IMR-90 (cell line): ENCODE measurements at places on chromosomes 1 and 21. TPM values are rescaled to one million over a fixed set of nuclear protein-coding genes. Genes with fewer than 3 reads are reported as not detected.

The BSDC1 gene
- total RNA-seq = 50.8 and 60.4 TPM in 2 replicates

The FCGR3A gene
- not detected in 2 replicates for total RNA-seq

The SPATA17 gene
- total RNA-seq = 0.18 and 0.28 TPM in 2 replicates

The IQCC gene
- total RNA-seq = 1.9 and 2.2 TPM in 2 replicates

The SPATA45 gene
- total RNA-seq = not detected in 2 replicates

The OVAAL gene
- not detected in 2 replicates for total RNA-seq

DNA sequence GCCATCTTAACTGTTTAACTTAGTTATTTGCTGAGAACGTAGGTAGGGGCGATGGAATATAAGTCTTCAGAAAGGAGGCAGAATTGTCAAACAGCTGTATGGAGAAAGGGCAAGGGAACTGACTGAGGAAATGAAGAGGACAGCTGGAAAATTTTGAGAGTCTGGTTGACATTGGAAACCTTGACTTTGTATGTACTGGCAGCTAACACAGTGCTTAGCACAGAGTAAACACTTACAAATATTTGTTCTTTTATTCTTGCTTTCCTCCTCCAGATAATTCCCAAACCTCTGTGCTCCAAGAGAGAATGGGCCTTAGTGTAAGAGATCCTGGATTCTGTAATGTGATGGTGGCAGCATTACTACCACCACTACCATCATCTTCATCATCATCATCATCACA, 91.3 kb downstream of the ZSCAN20 start:
- DNase-seq = no peak

DNA sequence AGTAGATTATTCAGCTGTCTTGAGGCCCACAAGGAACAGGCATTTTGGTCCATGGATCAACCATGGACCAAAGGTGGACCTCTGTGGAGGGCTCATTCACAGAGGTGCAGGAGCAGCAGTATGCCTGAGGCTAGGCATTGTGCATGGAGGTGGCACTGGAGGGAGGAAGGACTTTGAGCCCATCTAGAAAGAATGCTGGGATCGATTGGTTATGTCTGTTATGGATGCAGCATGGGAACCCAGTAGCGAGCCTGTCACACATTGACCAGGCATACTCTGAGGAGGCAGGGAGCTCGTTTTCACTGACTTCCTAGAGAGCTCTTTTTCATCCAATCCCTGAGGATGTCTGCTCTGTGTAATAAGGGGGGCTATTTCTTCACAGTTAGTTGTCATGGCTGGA, 75.5 kb downstream of the KCNN3 start:
- DNase-seq = no peak

DNA sequence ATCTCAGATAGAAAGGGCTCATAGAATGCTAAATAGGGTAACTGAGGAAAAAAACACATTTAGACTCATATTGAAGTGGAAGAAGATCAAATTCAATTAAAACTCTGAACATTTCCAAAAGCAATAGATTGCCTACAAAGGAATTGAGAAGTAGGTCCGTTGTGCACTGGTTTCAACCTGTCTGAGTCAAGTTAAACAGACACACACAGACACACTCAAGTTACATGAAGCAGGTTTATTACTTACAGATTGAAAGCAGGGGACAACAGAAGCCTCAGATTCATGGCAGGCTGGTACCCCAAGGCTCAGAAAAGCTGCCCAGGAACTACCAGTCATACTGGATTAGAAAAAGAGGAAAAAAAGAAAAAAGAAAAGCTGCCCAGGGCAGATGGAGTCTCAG, 20.7 kb upstream of the S100A2 start:
- no peak for DNase-seq

DNA sequence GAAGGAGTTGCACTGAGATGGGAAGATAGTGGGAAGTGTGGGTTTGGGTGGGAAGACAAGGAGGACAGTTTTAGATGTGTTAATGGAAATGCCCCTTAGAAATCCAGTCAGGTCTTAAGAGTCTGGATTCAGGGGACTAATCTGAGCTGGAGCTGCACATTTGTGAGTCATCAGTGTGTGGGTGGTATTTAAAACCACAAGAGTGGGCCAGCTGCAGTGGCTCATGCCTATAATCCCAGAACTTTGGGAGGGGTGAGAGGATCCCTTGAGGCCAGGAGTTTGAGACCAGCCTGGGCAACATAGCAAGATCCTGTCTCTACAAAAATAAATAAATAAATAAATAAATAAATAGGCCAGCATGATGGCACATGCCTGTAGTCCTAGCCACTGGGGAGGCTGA, 40.9 kb upstream of the SLC6A9 start:
- peak; percentile 98 for DNase-seq

- DNase-seq = no peak
These were observed 142.6 kb downstream of the AJAP1 start for GRCh38 chr1:4797016-4797410.

DNA sequence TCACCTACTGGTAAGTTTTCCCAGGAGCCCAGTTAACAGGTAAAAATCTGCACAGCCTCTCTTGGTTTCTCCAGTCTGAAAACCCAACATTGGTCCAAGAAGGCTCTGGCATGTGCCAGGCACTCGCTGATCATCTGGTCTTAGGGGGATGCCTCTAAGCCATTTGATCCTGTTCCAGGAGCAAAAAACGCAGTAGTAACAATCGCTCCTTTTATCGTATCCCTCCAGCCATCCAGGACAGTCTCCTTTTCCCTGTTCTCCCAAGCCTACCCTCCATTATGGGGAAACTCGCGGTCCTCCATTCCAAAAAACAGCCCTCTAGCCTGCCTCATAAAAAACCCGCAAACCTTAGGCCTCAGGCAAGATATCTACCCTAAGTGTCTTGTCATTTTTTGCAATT, 56.2 kb downstream of the ODF2L start:
- no peak for DNase-seq

- DNase-seq = peak; percentile 57
These were observed 689.6 kb downstream of the USP25 start for GRCh38 chr21:16419188-16419921.

DNA sequence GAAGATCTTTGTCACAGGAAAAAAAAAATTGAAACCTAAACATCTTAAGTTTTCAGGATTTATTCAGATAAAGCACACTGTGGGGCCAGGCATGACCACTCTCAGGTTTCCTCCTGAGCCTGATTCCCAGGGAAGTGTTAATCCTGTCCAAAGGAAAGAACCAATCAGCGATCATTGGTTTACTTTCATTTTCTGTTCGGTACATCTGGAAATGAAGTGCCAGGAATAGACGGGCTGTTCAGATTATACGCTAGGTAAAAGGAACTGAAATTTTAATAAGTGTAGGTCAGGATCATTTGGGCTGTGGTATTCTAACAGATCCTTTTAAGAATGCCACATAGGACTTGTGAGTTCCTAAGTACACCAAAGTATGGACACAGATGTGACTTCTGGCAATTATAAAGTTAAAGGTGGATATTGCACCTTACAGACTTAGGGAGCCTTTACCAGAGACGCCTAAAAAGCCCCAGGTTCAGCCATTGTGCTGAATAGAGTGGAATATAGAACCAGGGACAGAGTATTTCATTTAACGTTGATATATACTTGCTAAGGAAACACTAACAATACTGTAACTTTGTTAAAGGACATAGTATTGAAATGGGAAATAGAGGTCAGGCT, 9.3 kb upstream of the CACYBP start:
- peak; percentile 61 for DNase-seq

DNA sequence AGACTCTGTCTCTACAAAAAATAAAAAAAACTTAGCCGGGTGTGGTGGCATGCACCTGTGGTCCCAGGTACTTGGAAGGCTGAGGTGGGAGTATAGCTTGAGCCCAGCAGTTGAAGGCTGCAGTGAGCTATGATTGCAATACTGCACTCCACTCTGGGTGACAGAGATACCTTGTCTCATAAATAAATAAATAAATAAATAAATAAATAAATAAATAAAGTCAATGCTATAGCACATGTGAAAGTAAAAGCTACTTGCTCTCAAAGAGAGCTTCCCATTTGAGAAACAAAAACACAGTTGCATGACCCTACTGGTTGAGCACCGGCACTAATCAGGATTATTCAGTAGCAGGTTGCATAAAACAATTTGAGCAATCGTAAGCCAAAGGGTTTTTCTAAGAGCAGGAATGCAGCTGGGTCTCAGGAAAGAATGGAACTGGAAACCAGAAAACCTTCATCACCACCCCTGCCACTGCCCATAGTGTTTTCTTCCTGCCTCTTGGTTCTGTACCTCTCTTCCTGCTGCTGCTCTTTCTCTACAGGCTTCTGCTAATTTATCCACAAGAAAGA, 29.3 kb upstream of the DNAH14 start:
- no peak for DNase-seq

GRCh38 chr1:230067419-230067870, 407 bp downstream of the GALNT2 start:
- DNase-seq = no peak

GRCh38 chr1:205678286-205679111, 1.8 kb downstream of the SLC45A3 start:
- DNase-seq = peak; percentile 55

DNA sequence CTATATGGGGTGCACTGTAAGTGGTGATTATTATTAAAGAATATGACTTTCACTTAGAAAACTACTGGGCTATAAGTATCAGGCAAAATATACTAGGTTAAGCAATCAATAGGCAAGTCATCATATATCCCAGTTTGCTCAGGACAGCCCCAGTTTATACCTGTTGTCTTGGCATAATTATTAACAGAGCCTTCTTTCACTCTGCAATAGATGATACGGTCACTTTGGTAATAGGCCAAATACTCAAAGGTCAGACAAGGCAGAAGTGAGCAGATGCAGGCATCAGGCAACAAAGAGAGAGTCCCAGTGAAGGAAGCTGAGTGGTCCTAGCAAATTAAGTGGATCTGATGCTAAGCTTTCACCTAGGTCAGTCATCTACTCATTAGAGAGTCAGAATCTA, 599.9 kb downstream of the LMO4 start:
- no peak for DNase-seq

DNA sequence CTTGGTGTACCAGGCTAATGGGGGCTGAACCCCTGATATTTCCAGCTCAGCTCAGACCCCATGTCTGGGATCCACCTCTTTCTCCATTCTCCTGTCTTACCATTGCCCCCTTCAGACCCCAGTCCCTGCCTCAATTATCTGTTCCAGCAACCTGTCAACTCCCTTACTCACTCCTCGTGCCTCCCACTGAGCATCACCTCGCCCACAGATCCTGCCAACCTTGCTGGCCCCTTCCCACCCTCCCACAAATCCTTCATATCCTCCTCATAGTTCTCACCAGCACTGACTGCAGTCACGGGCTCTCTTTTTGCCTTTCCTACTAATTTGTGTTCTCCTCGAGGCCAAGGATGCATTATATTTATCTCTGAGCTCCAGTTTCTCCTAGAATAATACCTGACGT, 62.9 kb downstream of the TMEM53 start:
- no peak for DNase-seq

- DNase-seq = no peak
These were observed 5.0 kb upstream of the PLA2G2C start for GRCh38 chr1:20191266-20191825.

DNA sequence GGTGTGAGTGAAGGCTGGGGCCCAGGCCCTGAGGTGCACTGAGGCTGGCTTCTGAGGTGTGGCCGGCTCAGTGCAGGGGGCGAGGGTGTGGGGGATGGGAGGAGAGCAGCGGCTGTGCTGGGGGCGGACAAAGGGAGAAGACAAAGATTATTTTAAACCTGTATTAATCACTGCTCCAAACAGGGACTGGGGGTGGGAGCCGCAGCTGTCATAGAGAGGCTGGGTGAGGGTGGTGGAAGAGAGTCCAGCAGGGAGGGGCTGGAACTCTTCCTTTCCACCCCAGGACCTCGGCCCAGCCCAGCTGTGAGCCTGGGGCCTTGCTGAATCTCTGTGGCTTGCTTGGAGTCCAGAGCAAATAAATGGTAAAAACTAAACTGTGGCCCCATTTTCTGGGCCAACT, 106.9 kb downstream of the KCND3 start:
- DNase-seq = no peak

DNA sequence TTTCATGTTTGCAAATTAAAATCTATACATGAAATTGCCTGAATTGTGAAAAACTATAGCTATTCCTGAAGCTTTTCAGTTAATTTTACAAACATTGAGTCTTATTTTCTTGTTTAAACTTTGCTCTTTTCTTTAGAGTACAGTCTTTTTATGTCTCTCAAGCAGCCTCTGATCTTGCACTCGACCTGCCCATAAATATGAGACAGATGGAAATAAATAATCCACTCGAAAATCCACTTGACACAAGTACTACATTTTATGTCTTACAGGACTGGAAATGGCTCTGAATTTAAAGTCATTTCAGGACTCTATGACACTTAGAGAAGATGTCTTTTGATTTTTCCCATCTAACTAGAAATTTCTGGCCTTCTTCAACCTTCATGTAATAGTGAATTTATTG, 283.8 kb downstream of the USP25 start:
- DNase-seq = no peak

DNA sequence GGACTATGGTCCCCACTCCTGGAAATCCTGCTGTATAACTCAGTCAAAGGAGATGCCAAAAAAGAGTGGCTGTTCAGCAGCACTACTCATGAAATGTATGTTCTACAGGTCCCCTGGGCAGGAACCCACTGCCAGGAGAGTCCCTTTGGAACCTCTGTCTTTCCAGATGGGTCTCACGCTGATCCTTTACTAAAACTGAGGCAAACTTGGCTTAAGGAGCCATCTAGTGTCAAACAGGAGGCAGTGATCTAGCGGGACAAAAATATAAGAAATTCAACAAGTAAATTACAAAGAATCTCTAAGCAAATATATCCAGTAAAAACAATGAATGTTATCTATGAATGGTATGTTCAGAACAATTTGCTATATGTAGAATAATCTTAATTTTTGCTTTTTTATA, 80.5 kb upstream of the PRMT6 start:
- peak; percentile 6 for DNase-seq

GRCh38 chr21:34926803-34927467, 122.2 kb downstream of the RUNX1 start:
- DNase-seq = peak; percentile 44

DNA sequence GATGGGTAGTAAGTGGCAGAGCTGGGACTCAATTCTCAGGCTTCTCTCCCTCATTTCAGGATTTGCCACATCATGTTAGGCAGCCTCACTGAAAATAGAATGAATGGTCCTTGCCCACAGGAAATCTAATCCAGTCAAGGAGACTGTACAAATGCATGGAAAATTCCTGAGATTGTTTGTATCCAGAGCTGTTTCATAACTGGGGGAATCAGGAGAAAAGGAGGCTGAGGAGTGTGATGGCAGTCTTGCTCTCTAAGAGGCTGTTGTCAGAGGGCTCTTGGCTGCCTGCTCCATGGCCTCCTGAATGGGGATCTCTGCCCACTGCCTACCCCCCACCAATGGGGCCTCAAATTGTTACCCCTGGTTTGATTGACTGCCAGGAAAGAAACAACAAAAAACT, 141.9 kb upstream of the TNR start:
- DNase-seq = peak; percentile 64

DNA sequence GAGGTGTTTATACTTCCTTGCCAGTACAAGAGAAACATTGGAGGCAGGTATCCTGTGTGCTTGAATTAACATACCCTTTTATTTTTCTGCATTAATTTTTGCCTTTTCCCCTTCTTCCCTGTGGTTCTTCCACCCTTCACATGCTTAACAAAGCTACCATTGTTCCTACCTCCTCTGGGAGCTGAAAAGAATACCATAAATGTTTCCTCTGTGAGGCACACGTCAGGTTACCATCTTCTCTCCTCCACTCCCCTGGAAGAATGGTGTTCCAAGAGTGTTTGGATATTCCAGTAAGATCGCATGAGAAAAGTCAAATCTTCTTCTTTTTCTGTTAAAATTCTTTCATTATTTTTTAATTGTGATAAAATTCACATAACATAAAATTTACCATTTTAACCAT, 74.6 kb upstream of the MARK1 start:
- DNase-seq = no peak
